ENCODE measurements at places on chromosomes 13 and 19.

DNA sequence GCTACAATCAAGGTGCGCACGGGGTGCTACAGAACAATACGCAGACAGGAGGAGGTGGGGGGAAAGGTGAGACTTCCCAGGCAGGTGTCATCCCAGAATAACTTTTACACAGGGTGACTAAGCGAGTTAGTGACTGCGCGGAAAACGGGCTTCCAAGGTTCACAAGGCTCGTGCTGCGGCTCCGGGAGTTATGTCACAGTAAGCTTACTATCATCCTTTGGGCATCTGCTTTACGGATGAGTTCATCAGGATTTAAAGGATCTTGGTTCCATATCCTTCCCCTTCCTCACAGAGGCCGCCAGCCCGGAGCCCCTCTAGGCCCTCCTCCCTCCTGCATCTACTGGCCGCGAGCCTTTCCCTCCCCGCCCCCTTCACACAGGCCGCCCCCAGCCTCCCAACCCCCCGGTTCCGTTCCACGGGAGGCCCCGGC is 474 bp upstream of the IFT88 start:
- DNase-seq = peak; percentile 32

- DNase-seq = peak; percentile 83
Observed at GRCh38 chr19:11324079-11324661, 15.3 kb downstream of the RAB3D start.

GRCh38 chr19:16446724-16447368 is 24.9 kb downstream of the EPS15L1 start:
- peak; percentile 65 for DNase-seq

DNA sequence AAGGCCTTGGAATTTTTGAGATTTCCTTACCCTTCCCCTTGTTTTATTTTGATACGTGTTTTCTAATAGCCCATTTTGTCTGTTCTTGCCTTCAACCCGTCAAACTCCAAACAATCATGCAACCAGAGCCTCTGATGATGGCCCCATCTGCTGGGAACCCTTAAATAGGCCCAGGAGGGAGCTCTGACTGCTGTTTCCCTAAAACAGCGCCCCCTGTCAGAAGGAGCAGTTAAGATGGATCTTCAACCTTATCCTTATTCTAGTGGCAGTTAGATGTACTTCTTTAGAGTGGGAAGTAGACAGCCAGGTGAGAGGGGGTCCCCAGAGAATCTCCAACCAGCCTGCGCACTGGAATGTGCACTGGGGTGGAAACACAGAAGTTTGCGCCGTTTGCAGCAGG is 1031.0 kb upstream of the PCDH9 start:
- no peak for DNase-seq

DNA sequence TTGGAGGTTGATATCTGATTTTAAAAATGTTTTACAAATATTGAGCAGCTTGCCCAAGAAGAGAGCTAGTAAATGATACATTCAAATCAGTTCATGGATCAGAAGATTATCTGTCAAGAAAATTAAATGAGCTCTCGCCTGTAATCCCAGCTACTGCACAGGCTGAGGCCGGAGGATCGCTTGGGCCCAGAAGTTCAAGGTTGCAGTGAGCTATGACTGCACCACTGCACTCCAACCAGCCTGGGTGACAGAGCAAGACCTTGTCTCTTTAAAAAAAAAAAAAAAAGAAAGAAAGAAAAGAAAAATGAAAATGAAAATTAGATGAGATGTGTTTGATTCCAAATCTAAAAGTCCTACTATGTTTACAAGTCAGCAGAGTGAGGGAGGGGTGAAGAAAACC is 2.4 kb downstream of the SPART start:
- DNase-seq = no peak

DNA sequence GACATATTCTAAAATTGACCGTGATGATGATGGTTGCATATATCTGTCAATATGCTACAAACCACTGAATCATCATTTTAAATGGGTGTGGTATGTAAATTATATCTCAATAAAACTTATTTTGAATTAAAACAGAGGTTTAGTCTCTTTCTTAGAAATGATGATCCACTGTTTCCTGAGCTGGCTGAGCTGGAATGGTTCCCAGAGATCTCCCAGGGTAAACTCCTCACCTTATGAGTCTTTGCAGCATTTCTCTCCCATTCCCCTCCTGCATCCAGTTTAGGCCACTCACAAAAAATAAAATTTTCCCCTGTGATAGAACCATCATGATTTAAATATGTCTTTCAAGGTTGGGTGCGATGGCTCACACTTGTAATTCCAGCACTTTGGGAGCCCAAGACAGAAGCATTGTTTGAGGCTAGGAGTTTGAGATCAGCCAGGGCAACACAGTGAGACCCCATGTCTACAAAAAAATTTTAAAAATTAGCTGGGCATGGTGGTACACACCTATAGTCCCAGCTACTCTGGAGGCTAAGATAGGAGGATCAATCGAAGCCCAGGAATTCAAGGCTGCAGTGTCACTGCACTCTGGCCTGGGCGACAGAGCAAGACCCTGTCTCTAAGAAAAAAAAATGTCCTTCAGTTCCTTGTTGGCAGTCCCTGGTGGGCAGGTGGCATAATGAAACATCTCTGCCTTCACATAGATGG is 46.1 kb downstream of the FLT1 start:
- DNase-seq = no peak

DNA sequence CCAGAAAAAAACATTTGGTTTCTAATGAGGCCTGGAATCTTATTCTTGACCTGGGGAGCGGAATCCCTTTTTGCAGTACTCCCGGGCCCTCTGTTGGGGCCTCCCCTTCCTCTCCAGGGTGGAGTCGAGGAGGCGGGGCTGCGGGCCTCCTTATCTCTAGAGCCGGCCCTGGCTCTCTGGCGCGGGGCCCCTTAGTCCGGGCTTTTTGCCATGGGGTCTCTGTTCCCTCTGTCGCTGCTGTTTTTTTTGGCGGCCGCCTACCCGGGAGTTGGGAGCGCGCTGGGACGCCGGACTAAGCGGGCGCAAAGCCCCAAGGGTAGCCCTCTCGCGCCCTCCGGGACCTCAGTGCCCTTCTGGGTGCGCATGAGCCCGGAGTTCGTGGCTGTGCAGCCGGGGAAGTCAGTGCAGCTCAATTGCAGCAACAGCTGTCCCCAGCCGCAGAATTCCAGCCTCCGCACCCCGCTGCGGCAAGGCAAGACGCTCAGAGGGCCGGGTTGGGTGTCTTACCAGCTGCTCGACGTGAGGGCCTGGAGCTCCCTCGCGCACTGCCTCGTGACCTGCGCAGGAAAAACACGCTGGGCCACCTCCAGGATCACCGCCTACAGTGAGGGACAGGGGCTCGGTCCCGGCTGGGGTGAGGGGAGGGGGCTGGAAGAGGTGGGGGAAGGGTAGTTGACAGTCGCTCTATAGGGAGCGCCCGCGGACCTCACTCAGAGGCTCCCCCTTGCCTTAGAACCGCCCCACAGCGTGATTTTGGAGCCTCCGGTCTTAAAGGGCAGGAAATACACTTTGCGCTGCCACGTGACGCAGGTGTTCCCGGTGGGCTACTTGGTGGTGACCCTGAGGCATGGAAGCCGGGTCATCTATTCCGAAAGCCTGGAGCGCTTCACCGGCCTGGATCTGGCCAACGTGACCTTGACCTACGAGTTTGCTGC is at the start of gene ICAM4:
Gene ICAM4, plus strand, starts transcription at position 153 of the 935 bp plus-strand sequence. Its CDS starts 58 bp downstream, at position 211.
- no peak for DNase-seq

- no peak for DNase-seq
Observed at GRCh38 chr19:367963-368629, 23.5 kb upstream of the MIER2 start.

- DNase-seq = no peak
Observed at GRCh38 chr13:20363603-20364002, 131.5 kb upstream of the GJB6 start.

- no peak for DNase-seq
Observed at GRCh38 chr13:114324334-114324733, 10.0 kb downstream of the CHAMP1 start.

GRCh38 chr13:80716610-80717081 is 375.7 kb upstream of the SPRY2 start:
- no peak for DNase-seq

DNA sequence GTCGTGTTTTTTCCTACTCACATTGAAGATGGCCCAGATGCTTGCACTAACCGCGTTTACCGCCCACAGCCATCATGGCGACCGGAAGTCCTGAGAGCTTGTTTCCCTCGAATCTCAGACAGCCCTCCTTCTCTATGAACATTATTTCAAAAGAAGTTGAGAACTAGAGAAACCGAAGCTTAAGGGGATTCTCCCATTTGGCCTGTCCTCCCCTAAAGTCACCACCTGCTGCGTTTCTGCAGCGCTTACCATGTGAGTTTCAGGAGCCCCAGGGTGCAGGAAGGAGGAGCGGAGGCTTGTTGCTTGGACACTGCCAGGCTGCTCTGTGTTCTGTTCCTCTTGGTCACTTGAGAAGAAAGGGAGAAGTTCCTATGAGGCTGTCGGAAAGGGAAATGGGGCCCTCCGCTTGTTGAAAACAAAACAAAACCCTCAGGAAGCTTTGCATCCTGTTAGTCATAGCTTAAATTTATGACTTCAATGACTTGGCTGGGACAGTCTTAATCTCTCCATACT is 6.2 kb downstream of the CARD8 start:
- no peak for DNase-seq

GRCh38 chr13:44904967-44905366 is 84.3 kb downstream of the NUFIP1 start:
- peak; percentile 62 for DNase-seq

GRCh38 chr13:110298505-110299282 is 8.3 kb downstream of the COL4A1 start:
- no peak for DNase-seq

DNA sequence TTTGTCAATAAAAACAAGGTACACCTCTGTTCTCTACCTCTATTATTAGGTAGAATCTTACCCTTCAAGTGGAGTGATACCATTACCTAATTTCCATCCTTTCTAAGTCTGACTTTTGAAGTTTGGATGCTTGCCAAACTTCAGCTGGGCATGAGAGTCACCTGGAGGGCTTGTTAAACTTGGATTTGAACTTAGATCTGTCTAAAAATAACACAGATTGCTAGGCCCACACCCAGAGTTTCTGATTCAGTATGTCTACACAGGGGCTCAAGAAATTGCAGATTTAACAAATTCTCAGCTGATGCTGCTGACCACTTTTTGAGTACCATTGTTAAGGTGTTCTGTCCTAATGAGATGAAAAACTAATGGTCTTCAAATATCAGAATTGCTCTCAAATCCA is 512.2 kb downstream of the LMO7 start:
- no peak for DNase-seq

DNA sequence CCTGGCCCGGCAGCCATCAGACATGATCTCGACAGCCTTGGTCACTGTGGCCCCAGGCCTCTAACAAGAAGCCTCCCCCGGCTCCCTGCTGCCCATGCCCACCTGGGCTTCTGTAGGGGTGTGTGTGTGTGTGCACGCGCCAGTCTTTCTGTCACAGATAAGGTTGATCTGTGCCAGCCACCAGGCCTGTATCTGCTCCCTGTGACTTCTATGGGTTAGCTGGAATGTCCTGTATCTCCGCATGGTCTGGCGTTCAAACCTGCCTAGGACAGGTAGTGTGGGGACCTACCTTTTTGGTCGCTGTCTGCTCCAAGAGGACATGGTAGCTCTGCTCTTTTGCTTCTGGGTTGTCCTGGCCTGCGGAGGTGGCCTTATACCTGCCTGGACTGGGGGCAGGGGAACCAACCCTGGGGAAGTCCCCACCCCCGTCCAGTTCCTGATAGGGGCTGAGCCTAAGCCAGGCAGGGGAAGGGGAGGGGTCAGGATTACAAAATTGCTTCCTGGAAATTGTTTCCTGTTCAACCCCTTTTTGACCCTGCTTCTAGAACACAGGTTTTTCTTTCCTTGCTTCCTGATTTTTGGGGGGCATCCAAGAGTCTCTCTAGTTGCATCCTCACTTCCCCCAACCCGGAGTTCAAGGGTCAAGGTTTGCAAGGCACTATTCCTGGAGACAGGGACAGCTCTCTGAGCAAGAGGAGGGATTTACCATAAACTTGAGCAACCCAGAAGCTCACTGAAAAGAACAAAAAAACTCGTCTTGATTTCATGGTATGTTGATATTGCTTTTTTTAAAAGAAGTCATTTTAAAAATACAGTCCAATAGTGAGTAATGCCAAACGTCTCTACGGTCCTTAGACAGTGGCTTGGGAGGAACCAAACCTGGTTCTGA is at the start of gene LRG1:
Gene LRG1, minus strand, starts transcription at position 344 of the 889 bp plus-strand sequence. Its CDS starts 23 bp downstream, at position 321.
- DNase-seq = no peak

DNA sequence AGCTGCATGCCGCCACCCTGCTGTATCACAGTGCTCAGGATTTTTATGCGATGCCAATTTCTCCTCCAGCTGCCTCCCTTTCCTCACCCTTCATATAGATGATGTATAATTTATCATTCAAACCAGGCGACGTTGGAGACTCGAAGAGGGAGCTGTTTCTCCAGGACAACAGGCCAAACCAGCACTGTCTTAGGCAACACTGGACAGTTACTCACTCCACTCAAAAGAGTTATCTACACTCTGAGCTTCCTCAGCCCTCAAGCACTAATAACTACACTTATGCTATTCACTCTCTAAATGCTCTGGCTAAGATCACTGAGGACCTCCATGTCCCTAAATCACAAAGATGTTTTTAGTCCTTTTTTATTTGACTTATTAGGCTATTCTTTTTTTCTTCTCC is 87.3 kb upstream of the RFC3 start:
- no peak for DNase-seq

- DNase-seq = no peak
Observed at GRCh38 chr19:41734156-41734555, 21.2 kb upstream of the CEACAM6 start.

- no peak for DNase-seq
Observed at GRCh38 chr13:75769141-75769905, 133.2 kb downstream of the LMO7 start.

DNA sequence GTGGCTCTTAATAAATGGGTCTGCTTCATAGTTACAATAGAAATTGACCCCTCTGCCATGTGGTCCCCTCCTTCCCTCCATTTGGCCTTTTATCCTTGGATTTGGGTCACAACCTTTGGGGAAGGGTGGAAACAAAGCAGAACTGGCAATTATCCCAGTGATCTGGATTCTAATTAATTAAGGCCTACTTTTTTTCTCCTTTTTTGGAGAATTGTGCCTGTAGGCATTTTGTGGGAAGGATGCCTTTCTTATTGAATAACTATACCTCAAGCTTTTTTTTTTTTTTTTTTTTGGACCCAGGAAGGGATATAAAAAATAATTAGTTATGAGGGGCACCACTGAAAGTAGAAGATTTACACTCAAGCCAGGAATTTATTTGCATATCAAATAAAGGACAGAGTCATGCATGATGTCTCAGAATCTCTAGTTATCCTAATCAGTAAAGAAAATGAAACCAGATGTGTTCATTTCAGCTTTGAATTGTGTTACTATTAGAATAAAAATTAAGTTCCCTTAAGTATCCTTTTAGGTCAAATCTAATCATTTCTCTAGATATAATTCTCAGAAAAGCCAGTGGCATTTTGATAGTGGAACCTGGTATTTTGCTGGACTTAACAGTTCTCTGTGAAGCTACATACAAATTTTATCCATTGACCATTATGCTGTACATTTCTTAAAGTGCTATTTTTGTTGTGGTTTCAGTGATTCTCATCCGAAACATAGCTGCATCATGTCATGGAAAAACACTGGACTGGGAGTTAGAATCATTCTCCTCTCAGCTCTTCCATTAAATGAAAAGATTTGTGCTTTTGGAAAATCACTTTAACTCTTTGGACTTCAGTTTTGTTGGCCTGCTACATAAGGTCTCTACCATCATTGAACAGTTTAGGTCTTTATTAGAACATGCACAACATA is 129.3 kb downstream of the KCNRG start:
- DNase-seq = no peak

All from amniotic stem cell (primary cell).